NCI-H1930 (cell line): ENCODE measurements at places on chromosomes 2 and 18.

GRCh38 chr2:234026693-234027254 is 23.7 kb upstream of the SPP2 start:
- DNase-seq: no peak

GRCh38 chr18:11324956-11325882 is 175.8 kb upstream of the PIEZO2 start:
- DNase-seq: no peak

DNA sequence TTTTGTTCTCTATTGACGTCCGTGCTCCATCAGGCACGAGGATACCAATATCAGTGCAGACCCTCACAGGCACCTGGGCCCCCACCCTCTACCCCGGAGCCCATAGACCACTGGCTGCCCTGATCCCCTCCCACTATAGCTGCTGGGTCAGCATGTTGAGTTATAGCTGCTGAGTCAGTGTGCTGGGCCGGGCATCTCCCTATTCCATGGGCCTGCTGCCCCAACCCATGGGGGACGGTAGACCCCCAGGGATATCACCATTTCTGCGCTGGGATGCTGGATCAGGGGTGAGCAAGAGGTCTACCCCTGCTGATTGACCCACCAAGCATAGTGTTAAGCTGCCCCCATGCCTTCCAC is 100.1 kb upstream of the ST3GAL5 start:
- DNase-seq: no peak

DNA sequence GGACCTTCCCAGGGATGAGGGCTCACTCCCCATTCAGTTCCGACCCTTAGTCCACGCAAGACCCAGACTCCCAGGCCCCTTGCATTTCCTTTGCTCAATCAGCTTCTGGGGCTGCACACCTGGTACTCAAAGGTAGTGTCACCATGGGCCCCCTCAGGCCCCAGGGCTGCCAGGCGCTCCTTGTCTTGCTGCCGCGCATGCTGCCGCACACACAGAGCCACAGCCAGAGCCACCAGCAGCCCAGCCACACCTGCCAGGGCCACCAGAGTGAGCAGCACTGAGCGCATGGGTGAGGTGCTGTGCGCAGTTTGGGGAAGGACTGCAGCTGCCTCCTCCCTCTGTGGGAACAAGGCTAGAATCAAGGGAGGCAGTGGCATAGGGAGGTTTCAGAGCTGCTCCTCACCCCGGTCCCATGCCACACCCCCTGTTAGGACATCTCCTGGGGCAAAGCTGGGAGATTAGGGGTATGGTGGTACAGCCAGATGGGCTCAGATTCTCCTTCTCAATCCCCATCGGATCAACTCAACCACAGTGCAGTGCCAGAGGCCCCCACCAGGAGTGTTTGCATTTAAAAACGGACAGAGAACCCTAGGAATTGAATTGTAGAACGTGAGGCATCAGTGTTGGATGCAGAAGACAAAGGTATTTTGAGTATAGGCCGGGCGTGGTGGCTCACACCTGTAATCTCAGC is 11.3 kb downstream of the PTPRN start:
- no peak for DNase-seq

GRCh38 chr2:41698678-41699422 is 349.0 kb upstream of the PKDCC start:
- peak; percentile 8 for DNase-seq

DNA sequence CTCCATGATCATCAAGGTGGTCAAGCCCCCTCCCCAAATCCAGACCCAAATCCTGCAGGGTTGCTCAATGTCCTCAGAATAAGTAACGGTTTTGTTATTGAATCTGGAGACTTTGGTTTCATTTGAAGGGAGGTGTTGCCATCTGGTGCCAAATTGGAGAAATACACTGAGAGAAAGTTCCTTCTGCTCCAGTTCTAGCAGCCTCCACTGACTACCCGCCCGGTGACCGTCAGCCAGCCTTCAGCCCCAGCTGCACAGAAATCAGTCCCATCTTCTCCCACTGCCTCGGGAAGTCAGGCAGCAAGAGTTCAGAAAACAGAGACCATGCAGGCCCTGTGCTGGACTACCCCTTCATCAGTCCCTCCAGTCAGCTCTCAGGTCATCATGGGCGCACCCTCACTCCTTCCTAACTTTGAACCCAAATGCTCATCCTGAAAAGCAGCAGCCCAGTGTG is 38.7 kb downstream of the PKDCC start:
- DNase-seq: peak; percentile 23

- DNase-seq: no peak
These were observed 834.5 kb upstream of the ID2 start for GRCh38 chr2:7847321-7847720.

DNA sequence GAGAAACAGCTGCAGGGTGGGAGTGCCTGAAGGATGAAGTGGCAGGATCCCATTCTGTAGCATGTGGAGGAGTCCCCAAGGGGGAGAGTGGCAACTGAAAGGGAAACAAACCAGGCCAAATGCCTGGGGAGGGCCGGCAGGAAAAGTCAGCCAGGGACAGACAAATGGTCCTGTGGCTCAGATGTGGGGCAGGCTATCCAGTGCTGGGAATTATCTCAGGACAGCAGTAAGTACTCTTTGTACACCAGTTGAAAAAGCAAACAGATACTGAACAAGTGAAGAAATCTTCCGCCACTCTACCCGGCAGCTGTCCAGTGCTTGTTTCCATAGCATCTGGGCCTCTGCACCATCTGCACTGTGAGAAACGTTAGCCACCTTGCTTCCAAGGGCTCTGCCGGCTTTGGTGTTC is 408.9 kb downstream of the LRATD1 start:
- DNase-seq: no peak

GRCh38 chr2:132638313-132639040 is 31.5 kb downstream of the LYPD1 start:
- DNase-seq: no peak

- DNase-seq: no peak
These were observed 111.6 kb upstream of the LTBP1 start for GRCh38 chr2:32835148-32835547.

DNA sequence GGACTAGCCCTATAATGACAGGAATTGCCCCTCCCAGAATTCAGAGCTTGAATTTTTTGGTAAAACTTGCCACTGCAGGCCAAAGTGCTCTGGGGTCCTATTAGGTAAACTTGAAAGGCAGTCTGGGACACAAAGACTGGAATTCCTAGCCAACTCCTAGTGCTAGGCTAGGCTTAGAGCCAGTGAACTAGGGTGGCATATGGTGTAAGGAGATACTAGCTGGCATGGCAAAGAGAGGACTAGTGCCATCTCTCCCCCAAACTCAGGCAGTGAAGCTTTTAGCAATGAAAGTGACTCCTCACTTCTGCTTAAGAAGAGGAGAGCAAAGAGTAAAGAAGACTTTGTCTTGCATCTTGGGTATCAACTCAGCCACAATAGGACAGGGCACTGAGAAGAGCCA is 410.5 kb upstream of the CNTNAP5 start:
- DNase-seq: no peak

DNA sequence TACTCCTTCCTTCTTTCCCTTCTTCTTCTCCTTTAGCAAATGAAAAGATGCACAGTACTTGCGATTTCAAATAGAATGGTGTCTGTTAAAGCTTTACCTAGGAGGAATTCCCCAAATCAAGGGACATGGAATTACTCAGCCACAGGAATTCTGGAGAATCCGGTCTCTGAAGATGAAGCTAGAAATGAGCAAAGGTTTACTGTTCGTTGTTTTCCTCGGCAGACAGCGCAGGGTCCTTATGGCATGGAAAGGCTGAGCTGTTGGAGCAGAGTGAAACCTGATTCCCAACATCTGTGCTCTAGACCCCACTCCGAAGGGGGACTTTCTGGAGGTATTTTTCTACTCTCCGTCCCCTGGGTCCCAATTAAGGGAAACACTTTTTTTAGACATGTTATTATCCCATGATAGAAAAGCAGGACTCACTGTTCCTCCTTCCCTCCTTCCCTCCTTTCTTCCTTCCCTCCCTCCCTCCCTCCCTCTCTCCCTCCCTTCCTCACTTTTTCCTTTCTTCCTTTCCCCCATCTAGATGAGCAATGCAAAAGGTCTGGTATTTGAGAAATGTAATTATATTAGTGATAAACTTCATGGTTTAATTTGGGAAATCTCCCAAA is 47.1 kb downstream of the CDCA7 start:
- DNase-seq: no peak

GRCh38 chr2:202014759-202015211 is 18.9 kb upstream of the FZD7 start:
- no peak for DNase-seq

DNA sequence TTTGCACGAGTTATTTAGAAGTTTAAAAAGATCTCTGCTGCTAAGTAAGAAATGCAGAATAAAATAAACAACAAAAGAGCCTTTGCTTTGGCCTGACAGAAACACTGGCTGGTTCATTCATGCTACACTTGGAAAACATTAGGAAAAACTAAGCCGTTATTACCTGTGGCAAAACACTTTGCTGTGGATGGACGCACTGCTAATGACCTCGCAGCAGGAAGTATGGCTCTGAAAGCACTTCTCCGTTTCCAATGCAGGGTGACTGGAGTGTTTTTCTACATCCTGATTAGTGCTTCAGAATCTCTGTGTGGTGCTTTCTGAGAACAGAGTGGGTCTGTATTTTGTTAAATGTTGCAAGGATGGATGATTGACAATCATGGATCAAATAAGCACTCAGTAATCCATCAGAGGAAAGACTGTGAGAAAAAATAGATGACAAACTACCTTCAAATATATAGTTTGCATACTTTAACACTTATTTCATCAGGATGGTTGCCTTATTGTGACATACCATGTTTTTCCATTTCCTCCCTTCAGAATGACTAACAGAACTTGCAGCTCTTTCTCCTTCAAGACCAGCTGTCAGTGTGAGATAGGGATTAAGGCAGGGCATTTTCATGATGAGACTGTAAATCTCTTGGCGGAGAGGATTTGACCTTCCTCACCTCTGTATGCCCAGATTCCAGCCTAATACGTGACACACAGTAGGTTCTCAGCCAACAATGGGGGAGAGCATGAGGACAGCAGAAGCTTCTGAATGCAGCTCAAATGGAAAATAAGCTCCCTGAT is 38.0 kb downstream of the LINC00305 start:
- DNase-seq: no peak

DNA sequence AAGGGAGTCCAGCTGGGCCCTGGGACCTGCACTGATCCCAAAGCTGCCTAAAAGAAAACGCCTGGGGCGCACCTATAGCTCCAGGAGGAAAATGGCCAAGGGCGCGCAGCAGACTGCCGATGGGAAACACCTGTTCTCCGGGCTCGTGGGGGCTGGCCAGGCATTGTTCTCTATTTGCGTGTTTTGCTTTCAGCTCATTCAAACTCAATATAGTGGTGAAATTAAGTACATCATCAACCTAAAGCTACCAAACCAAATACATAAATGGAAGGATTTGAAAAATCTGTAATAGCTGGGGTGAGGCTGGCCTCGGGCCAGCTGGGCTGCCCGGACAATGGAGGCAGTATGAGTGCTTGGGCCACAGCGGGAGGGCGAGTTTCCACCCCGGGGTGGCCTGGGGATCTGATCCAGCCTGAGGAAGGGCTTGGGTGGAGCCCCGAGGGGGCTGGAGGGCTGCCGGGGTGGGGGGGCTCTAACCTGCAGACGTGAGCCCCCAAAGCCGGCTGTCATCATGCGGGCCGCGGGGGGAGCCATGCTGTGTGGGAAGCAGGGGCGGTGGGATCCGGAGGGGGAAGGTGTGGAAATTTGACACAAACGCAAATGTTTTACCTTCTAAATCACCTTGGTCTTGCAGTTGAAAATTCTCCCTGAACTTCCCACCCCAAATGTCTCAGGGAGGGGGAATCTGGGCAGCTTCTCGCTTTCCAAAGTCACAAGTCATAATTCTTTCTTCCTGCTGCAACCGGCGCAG is 77.6 kb downstream of the ASB1 start:
- no peak for DNase-seq

DNA sequence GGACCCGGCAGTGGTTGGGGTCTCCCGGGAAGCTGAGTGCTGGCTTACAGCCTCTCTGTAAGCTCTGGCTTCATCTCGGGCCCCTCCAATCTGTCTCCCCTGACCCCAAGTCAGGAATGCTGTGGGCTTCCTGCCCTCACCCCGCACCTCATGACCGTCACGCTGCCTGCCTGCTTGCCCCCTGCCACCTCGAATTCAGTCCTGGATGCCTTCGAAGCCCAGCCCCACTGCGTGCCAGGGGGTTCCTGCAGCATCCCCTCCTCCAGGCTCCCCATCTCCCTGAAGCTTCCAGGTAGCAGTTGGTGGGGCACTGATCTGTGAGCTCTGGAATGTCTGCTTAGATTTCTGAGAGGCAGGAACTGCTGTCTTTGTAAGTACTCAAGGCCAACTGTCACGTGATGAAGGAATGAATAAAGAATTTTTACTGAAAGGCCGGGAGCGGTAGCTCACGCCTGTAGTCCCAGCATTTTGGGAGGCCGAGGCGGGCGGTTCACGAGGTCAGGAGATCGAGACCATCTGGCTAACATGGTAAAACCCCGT is 6.5 kb downstream of the CLHC1 start:
- no peak for DNase-seq

DNA sequence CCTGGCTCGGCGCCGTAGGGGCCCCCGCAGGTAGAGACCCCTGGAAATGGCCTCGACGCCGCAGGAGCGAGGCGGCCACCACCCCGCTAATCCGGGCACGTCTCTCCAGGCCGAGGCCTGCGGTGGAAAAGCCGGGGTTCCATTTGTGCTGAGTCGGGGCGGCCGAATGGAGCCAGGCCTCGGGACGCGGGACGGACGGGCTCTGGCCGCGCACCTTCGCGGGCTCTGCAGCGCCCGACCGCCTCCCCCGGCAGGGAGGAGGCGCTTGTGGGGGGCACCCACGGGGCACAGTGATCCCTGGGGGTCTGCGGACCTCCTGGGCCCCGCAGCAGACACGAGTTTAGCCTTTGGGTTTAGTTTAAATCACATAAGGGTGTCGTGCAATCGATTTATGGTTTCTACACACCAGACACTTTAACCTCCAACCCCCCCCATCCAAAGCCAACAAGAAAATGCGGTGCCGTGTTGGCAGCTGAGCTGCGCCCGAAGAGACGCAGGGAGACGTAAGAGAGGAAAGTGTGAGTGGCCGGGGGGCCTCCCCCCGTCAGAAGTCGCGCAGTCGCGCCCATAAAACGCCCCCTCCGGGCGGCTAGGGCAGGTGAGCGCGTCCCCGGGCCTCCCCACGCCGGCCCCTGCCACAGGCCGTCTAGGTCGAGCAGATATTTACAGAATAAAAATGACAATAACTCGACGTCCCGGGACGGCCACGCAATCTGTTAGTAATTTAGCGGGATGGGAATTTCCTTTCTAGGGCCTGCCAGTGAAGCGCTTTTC is 1.0 kb upstream of the NFATC1 start:
- DNase-seq: no peak

GRCh38 chr2:201621293-201621999 is 21.9 kb downstream of the TMEM237 start:
- no peak for DNase-seq

- DNase-seq: no peak
These were observed 42.8 kb upstream of the LDLRAD4 start for GRCh38 chr18:13175754-13176210.

- no peak for DNase-seq
These were observed 543.8 kb downstream of the ERBB4 start for GRCh38 chr2:211994806-211995205.

GRCh38 chr2:236694146-236694888 is 124.7 kb downstream of the ACKR3 start:
- no peak for DNase-seq

GRCh38 chr2:52356556-52356955 is 1324.6 kb upstream of the NRXN1 start:
- DNase-seq: no peak
